ENCODE measurements at places on chromosomes 7 and 10.

DNA sequence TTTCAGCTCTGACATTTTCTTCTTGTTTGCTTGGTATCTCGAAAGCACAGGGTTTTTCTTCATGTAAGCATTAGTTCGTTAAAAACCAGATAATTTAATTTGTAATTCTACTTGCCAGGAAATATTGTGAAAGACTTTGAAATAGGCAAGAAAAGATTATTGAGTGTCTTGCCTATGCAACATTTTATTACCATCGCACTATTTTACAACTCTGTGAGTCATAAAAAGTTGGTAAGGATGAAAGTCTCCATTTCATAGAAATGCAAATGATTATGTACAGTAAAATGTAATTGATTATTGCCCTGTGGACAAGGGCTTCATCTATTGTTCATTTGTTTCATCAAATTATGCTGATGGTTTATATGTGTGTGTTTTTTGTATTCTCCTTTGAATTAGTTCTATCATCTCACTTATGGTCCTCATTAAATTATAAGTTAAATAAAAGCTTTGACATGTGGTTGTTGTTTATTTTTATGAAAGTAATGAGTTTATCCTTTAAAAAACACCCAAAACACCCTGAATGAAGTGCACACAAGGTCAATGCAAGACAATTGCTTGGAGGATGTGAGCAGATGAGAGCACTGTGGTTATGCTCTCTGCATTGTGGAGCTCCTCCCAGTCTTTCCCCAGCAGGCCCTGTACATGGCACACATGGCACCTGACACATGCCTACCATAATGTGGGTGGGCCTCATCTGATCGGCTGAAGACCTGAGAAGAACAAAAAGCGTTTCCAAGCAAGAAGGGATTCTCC is 230.8 kb downstream of the CXCL12 start:
- no peak for DNase-seq

GRCh38 chr7:10934292-10934691 is 39.4 kb upstream of the PHF14 start:
- DNase-seq: no peak

DNA sequence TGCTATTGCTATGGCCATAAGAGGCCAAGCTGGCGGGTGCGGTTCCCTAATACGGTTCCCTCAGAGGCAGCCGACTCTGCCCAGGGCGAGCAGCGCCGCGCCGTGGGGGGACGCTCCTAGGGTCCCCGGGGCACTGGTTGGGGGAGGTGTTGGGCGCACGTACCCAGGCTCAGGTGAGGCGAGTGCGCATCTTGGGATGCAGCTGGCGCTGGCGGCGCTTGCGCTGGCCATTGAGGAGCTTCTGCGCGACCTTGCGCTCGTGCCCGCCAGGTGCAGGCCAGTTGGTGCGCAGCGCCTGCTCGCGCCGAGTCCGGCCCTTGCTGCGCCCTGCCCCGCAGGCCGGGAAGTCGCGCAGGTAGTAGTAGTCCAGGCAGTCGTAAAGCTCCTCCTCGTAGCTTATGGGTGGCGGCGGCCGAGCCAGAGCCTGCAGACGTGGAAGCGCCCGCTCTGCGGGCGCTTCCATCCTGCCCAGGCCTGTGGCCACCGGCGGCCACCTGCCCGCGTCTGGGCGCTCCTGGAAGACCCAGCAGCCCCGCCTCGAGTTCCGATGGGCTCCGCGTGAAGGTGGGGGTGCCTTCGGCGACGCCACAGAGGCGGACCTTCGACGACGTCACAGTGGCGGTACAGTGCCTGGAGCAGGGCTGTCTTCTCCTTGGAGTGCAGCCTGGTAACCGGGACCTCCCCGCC is at the start of gene NUPR2:
NUPR2 (minus strand) TSS at position 566 of the 687 bp plus-strand sequence; CDS start at position 463, 103 bp downstream.
- DNase-seq: no peak

GRCh38 chr10:71952745-71953144 is 11.4 kb upstream of the CHST3 start:
- no peak for DNase-seq

DNA sequence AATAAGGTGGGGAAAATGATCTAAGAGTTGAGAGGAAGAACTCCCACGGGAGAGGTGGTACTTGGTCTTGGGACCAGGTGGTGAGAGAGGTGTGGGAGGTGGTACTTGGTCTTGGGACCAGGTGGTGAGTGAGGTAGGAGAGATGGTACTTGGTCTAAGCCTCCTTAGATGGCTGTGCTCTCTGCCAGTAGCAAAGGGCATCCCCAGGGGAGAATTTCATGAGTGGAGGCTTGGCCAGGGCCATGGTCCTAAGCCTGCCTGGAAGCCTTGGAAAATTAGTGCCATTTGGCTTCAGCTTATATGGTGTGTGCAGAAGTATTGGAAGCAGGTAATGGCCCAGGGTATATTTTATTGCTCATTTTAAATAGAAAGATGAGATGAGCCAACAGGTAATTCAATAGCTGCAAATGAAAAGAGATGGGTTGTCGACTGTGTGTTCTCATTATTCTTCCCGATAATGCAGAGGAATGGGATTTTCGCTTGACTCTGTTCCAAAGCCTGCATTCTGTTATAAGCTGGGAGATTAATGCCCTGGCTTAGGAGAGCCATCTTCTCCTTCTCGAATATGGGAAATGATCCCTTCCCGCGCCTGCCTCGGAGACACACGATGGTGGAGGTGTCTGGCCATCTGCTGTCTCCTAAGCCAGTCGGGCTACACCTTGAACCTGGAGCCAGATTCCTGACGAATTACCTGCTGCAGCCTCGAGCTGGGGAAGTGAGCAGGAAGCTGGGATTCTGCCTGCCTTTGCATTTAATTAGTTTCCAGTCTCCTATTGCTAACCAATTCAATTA is 287.8 kb downstream of the GALNT17 start:
- DNase-seq: no peak

GRCh38 chr10:80153460-80153859 is 20.9 kb downstream of the PLAC9 start:
- DNase-seq: no peak

DNA sequence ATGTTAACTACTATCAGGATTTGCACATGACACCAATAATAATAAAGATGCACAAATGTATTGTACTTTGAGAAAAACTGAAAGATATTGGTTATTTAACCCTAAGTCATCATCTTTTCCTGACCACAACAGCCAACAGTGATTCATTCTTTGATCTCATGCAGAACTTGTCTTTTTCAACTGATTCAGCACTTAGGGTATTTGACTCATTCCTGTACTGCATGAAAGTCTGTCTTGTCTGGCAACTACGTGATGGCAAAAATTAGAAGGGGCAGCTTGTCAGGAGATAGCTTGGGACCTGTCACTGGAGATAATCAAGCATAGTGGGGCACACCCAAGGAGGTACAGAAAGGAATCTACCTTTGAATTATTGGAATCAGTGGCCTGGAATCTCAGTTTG is 77.8 kb upstream of the LRRC17 start:
- DNase-seq: peak; percentile 51

DNA sequence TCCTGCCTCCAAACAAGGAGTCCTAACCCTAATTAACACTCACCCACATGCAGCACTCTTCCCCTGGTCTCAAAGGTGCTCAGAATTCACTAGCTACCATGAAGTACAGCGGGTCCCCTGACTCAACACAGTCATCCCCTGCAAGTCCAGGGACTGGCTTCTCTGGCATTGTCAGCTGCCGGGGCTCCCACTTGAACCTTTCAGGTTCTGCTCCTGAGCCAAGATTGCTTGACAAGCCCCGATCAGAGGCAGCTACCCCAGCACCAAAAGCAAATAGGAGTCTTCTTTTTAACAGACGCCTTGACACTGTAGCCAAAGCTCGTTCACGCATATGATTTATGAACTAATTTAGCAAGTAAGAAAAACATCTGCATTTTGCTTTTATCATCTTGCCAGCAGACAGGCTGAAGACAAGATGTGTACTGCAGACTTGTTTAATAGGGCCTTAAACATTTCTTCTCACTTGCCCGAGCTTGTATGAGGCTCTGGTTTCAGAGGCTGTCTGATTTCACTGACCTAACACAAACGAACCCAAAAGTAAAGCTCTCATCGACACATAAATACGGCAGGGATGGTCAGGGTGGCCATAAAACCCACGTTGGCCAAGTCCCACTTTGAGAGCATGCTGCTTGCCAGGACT is 67.6 kb upstream of the ADAM12 start:
- DNase-seq: no peak

- DNase-seq: no peak
Observed at GRCh38 chr10:108352771-108353170, 1188.3 kb upstream of the SORCS1 start.

DNA sequence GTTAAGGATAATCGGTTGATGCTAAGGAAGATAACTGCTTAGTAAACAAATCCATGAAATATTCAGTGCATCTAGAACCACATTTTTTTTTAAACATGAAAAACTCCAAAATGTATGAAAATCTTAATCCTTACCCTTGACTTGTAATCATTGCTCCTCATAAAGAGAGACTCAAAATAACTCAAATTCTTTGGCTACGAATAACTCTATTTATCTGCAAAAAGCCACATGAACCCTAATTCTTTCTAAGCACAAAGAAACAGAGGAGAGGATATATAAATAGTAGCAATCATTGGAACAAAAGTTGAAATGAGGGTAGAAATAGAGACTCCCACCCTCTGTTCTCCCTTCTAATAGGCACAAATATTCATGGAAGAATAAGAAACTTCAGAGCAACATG is 40.2 kb downstream of the ANK3 start:
- no peak for DNase-seq

DNA sequence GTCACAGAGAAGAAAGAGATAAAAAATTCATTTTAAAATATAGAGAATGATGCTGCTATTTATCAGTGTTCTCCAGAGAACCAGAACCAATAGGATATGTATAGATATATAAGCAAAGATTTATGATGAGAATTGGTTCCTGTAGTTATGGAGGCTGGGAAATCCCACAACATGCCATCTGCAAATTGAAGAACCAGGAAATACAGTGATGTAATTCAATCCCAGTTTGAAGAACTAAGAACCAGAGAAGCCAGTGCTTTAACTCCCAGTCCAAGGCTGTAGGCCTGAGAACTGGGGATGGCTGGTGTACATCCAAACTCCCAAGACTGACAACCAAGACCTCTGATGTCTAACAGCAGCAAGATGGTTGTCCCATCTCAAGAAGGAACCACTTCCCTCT is 192.9 kb upstream of the PLXDC2 start:
- no peak for DNase-seq

DNA sequence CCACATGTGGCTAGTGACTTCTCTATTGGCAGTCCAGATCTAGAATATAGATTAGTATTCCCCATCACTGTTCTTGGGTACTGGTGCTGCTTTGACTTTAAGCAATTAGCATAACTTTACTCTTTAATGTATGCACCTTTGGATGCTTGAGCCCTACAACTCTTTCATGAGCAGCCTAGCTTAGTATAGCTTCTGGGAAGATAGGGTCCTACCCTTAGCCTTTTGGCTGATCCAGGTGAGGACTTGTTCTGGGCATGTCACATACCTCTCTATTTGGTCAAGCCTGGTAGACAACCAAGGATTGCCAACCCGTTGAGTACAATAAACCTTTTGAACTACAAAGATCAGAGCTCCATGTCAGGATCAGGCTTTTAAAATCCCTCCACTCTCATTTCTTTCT is 17.7 kb downstream of the PCGF5 start:
- DNase-seq: no peak

- peak; percentile 11 for DNase-seq
Observed at GRCh38 chr10:74977913-74978847, 133.3 kb upstream of the SAMD8 start.

- no peak for DNase-seq
Observed at GRCh38 chr10:66747451-66747850, 178.4 kb upstream of the LRRTM3 start.

DNA sequence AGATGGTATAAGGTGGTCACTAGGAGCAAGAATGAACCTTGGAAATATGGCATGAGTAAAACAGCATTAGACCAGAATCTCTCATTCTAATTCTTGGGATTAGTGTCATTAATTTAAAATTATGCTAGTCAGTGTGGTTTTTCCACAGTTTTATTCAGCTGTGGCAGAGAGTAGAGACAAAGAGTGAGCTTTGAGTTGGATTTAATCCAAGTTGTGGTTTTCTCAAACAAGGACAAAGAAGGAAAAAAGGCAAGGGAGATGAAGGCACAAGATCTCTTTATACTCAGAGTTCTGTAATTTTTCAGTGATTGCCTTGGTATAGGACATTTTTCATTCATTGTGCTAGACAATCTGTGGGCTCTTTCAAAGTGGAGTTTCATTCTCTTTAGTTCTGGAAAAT is 28.2 kb upstream of the AKAP9 start:
- DNase-seq: no peak

GRCh38 chr7:133691727-133692610 is 435.2 kb upstream of the LRGUK start:
- no peak for DNase-seq

GRCh38 chr10:99742254-99742653 is 10.2 kb downstream of the CUTC start:
- DNase-seq: no peak

- no peak for DNase-seq
Observed at GRCh38 chr10:14548474-14548873, 217.8 kb upstream of the FRMD4A start.

DNA sequence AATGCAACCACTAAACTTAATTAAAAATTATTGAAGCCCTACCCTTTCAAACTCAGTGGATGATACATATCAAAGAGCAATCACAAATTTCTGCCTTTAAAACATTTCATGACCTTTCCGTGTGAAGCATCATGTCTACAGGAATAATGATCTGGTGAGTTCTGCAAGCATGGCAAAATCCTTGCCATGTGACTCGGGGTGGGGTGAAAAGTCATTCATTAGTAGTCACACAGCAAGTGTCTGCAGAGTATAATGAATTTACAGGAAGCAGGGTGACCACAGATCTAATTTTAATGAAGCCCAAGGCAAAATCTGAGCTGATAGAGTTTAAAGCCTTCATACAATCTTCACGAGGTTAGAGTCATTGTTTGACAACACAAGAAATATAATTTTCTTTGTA is 351.9 kb downstream of the THSD7A start:
- DNase-seq: no peak

GRCh38 chr10:30749385-30749784 is 119.8 kb upstream of the LYZL2 start:
- DNase-seq: no peak

DNA sequence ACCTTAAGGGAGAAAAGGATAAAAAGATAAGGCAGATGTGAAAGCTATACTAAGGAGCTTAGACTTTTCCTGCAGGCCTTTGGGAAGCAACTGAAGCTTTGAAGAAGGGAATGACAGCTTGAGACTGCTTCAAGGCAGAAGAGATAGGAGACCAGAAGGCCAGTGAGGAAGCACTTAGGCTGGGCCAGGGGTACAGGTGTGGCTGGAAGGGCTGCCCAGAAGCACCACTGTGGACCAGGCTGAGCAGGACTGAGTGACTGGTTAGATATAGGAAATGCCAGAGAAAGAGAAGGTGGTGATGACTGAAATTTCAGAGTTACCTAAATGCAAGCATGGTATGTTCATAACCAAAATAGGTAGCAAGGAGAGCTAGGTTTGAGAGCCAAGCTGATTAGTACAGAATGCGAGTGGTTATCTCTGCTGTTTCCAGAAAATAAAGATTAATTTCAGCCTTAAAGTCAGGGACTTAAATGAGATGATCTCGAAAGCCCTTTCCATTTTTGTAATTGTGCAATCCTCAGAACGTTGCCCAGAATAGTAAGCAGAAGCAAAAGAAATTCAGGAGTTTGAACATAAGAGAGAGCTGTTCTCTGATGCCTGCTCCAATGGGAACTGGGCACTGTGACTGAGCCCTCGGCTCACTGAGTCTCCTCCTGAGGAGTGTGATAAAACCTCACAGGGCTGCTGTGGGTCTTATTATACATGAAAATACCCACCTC is 54.9 kb downstream of the MET start:
- no peak for DNase-seq

- DNase-seq: no peak
Observed at GRCh38 chr7:148515728-148516695, 74.6 kb upstream of the C7orf33 start.
